Thoracic aorta (tissue), 2 donors: ENCODE measurements at places on chromosomes 4 and X.

GRCh38 chrX:41389311-41389888 is 55.4 kb downstream of the DDX3X start:
- DNase-seq = no peak

DNA sequence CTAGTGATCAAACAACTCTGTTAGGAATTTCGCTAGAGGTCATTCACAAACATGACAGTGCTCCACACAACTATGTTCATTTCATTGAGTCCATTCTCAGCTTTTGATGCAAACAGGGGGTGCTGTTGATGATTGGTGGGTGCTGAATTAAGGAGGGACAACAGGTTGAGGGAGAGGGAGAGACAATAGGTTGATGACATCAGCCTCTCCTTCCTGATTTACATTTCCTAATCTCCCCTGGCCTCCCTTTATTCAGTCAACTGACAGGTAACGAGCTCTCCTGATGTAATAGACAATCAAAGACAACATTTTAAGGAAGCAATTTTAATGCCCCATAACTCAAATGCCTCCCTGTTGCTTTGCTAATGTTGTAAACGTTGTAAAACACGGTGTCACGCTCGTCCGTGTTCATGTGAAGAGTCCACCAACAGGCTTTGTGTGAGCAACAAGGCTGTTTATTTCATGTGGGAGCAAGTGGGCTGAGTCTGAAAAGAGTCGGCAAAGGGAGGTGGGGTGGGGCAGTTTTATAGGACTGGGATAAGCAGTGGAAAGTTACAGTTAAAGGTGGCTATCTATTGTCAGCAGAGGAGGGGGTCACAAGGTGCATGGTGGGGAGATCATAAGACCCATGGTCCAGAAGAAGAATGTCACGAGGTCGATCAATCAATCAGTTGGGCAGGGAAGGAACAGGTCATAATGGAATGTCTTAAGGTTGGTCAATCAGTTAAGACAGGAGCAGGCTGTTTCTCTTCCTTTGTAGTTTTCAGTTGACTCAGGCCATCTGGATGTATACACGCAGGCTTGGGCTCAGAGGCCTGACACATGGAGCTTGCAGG is 4.8 kb upstream of the GAR1 start:
- DNase-seq = no peak

GRCh38 chr4:83831588-83831987 is 295.7 kb downstream of the GPAT3 start:
- DNase-seq = no peak

DNA sequence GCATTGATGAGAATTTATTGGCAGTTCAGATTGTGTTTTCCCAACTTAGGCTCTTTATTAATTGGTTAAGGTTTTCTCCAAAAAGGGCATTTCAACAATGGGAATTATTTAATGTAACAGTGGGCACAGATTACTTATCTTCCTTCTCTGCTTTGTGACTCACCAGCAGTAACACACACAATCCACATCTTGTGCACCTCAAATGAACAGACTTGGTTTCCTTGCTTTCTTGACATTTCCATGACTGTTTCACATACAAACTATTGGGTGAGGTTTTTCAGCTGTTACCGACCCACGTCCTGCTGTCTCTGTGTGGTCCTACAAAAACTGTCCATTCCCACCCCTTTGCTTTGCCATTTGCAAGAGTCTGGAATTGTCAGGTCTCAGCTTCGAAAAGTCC is 38.1 kb downstream of the CCNI start:
- DNase-seq = no peak

DNA sequence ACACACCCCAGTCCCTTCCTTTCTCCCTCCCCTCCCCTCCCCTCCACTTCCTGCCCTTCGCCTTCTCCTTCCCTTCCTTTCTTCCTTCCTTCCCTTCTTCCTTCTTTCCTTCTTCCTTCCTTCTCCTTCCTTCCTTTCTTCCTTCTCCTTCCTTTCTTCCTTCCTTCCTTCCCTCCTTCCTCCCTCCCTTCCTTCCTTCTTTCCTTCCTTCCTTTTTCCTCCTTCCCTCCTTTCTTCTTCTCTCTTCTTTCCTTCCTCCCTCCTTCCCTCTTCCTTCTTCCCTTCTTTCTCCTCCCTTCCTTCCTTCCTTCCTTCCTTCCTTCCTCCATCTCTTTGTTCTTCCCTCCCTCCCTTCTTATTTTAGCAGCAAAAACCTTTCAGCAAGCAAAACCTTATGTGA is 162.1 kb downstream of the EFNB1 start:
- DNase-seq = no peak

DNA sequence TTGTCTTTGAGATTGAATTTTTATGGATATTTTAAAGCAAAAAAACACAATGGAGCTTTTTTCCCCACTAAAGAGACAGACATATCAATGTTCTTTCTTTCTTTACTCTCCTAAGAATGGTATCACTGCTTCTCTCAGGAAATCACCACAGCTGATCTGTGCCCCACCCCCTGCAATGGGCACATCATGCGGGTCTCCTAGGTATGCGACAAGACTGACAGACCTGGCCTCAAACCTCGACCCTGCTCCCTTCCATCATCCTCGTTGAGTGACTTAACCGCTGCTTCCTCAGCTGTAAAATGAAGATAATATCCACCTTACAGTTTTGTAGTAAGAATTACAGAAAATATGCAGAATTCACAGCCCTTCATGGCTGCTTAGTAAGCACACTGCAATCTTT is 58.3 kb downstream of the LEF1 start:
- DNase-seq = no peak

GRCh38 chr4:184074677-184075388 is 142.8 kb downstream of the ENPP6 start:
- DNase-seq = no peak

- DNase-seq = no peak
Measured at GRCh38 chr4:53987761-53988171, 76.6 kb downstream of the CHIC2 start.

GRCh38 chr4:159104694-159105414 is 2.0 kb downstream of the RAPGEF2 start:
- no peak for DNase-seq
